ENCODE measurements at places on chromosomes 4 and X.

GRCh38 chr4:142005519-142005918 is 369.1 kb downstream of the IL15 start:
- H3K27me3 ChIP-seq = no peaks in the 10 kb centered on the region
- H3K27ac ChIP-seq = no peak overlapping the region
- DNase-seq = no peak

GRCh38 chr4:145351922-145352321 is 129.7 kb upstream of the SMAD1 start:
- H3K36me3 ChIP-seq = no peaks in the 10 kb centered on the region
- no peak for DNase-seq
- no peak overlapping the region for H3K27ac ChIP-seq
- no peaks in the 10 kb centered on the region for H3K27me3 ChIP-seq
- no peak overlapping the region for H3K4me3 ChIP-seq

DNA sequence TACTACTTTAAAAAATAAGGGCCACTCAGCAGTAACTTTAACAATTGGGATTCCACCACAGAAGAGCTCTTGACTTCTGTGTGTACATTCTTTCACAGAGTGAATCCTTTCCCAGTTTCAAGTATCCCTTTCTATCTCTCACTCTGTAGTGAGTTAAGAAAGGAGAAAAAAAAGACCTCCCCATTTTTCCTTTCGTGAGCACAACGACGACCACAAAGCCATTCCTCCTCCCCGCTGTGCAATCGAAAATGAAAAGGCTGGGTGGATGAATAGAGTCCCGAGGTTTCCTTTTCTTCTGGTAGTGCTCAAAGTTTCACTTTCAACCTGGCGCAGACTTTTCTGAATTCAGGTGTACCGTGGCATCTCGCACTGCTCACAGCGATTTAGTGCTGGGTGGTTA is 58.0 kb downstream of the TAB3 start:
- no peak overlapping the region for H3K27ac ChIP-seq
- no peak overlapping the region for H3K4me3 ChIP-seq
- no peaks in the 10 kb centered on the region for H3K4me1 ChIP-seq
- H3K27me3 ChIP-seq = no peaks in the 10 kb centered on the region

DNA sequence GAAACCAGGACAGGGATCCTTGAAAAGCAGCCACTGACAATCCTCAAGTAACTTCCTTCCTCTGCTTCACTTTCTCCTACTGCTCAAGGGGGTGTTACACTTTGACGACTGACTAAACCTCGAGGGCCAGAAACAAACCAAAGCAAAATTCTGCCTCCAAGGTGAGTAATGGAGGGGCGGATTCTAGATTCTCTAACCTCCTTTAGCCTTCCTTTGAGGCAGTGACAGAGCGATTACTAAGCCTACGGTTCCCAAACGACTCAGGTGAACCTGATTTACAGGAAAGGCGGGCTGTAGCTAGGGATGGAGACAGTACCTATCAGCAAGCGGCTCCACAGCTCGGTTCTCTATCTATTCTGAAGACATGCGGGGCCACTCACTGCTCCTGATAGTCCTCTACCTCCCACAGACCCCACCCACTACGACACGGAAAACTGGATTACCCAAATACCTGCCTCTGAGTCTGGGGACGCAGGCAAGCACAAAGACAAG is 487 bp downstream of the TBCK start:
- H3K4me1 ChIP-seq = peaks cover 2% of the 10 kb centered on the region
- peak overlapping the region; percentile 58 for H3K27ac ChIP-seq
- H3K36me3 ChIP-seq = no peaks in the 10 kb centered on the region
- no peaks in the 10 kb centered on the region for H3K27me3 ChIP-seq

DNA sequence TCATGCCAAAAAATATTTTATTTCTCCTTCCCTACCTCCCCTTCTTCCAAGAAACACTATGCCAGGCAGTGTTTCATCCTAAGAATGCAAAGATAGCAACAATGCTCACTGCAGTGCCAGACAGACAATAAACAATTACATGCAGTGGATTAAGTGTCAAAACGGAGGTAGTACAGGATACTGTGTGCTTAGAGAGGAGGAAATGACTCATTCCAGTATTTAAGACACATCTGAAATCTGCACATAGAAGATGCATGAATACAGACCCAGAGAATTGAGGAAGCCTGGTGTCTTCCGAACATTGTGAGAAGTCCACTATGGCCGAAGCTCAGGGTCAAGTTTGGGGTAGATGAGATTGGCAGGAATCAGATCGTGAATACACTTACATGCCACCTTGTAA is 326.4 kb downstream of the PPP3CA start:
- peak overlapping the region; percentile 58 for H3K27ac ChIP-seq
- H3K4me3 ChIP-seq = no peak overlapping the region
- H3K27me3 ChIP-seq = no peaks in the 10 kb centered on the region

GRCh38 chrX:9677098-9677739 is 88.4 kb downstream of the GPR143 start:
- H3K4me3 ChIP-seq = no peak overlapping the region
- no peak overlapping the region for H3K27ac ChIP-seq
- H3K27me3 ChIP-seq = no peaks in the 10 kb centered on the region
- no peaks in the 10 kb centered on the region for H3K36me3 ChIP-seq
- H3K4me1 ChIP-seq = no peaks in the 10 kb centered on the region

DNA sequence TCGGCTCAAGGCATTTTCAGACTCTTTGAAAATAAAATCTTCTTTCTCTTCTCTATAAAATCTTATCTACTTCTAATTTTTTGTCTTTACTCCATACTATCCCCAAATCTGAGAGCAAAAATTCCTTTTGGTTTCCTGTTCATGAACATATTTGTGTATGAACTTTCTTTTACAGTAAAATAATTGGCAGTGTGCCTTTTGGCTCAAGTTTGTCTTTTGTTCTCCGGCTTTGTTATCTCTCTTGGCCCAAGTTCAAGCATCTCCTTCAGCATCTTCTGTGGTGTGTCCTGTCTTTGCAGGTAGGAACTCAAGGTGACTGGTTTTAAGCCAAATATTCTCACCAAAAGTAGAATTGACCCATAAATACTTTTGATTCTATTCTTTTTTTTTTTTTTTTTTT is 276.6 kb upstream of the FAT1 start:
- H3K4me1 ChIP-seq = no peaks in the 10 kb centered on the region
- no peaks in the 10 kb centered on the region for H3K36me3 ChIP-seq
- no peak overlapping the region for H3K27ac ChIP-seq
- H3K4me3 ChIP-seq = no peak overlapping the region
- no peak for DNase-seq
- H3K27me3 ChIP-seq = no peaks in the 10 kb centered on the region

- no peak overlapping the region for H3K27ac ChIP-seq
- no peak overlapping the region for H3K4me3 ChIP-seq
- no peaks in the 10 kb centered on the region for H3K4me1 ChIP-seq
- no peaks in the 10 kb centered on the region for H3K27me3 ChIP-seq
- H3K36me3 ChIP-seq = no peaks in the 10 kb centered on the region
Observed at GRCh38 chrX:68249401-68249831, 183.9 kb downstream of the OPHN1 start.

- H3K4me1 ChIP-seq = no peaks in the 10 kb centered on the region
- no peaks in the 10 kb centered on the region for H3K27me3 ChIP-seq
Observed at GRCh38 chr4:114237997-114238396, 258.6 kb upstream of the ARSJ start.

DNA sequence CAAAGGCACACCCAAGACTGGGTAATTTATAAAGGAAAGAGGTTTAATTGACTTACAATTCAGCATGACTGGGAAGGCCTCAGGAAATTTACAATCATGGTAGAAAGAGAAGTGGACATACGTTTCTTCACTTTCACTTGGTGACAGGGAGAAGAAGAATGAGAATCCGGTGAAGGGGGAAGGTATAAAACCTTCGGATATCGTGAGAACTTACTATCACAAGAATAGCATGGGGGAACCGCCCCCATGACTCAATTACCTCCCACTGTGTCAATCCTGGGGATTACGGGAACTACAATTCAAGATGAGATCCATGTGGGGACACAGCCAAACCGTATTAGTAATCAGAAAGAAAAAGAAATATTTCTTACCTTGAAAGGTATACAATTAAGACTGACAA is 782.9 kb upstream of the HS3ST1 start:
- no peaks in the 10 kb centered on the region for H3K27me3 ChIP-seq
- H3K36me3 ChIP-seq = no peaks in the 10 kb centered on the region
- H3K27ac ChIP-seq = no peak overlapping the region
- no peaks in the 10 kb centered on the region for H3K4me1 ChIP-seq
- DNase-seq = no peak
- H3K4me3 ChIP-seq = no peak overlapping the region

GRCh38 chr4:22202975-22203710 is 254.6 kb upstream of the KCNIP4 start:
- no peaks in the 10 kb centered on the region for H3K27me3 ChIP-seq
- no peak for DNase-seq
- no peaks in the 10 kb centered on the region for H3K4me1 ChIP-seq
- no peak overlapping the region for H3K27ac ChIP-seq
- H3K36me3 ChIP-seq = no peaks in the 10 kb centered on the region

DNA sequence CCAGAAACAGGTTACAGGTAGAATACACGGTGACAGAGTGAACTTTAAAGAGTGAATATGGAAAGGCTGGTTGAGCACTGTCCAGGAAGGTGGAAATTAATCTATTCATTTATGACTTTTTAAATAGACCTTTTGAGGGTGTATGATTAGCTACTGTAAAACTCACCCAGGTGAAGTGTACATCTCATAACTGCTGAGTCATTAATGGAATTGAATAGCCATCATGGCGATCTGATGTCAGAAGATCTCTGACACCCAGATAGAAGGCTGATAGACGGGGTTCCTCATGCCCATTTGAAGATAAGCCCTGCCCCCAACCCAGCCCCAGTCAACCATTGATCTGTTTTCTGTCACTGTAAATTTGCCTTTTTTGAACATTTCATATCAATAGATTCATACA is 84.0 kb downstream of the PRSS12 start:
- H3K27ac ChIP-seq = no peak overlapping the region
- H3K27me3 ChIP-seq = no peaks in the 10 kb centered on the region
- H3K4me3 ChIP-seq = no peak overlapping the region
- H3K36me3 ChIP-seq = no peaks in the 10 kb centered on the region

DNA sequence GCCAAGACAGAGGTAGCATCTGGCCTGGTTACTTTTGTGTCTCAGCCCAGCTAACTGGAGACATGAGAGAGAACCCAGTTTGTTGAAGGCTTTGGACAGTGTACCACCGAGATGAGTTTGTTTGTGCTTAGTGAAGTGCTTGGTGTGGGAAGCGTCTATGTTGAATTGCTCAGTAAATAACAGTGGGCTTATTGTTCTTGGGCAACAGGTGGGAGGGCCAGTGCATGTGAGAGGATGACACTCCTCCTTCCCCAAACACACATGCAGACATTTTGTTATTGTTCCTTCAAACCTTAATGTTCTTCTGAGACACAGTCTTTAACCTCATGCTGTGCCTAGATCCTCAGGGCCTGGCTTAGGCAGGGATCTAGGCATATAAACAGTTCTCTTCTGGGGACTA is 39.7 kb downstream of the MSN start:
- DNase-seq = no peak
- peaks cover 2% of the 10 kb centered on the region for H3K4me1 ChIP-seq
- no peak overlapping the region for H3K27ac ChIP-seq
- no peaks in the 10 kb centered on the region for H3K27me3 ChIP-seq

GRCh38 chr4:81351654-81352445 is 119.9 kb downstream of the RASGEF1B start:
- no peaks in the 10 kb centered on the region for H3K4me1 ChIP-seq
- H3K27me3 ChIP-seq = no peaks in the 10 kb centered on the region
- H3K4me3 ChIP-seq = no peak overlapping the region
- peak; percentile 82 for DNase-seq
- H3K36me3 ChIP-seq = no peaks in the 10 kb centered on the region
- no peak overlapping the region for H3K27ac ChIP-seq

DNA sequence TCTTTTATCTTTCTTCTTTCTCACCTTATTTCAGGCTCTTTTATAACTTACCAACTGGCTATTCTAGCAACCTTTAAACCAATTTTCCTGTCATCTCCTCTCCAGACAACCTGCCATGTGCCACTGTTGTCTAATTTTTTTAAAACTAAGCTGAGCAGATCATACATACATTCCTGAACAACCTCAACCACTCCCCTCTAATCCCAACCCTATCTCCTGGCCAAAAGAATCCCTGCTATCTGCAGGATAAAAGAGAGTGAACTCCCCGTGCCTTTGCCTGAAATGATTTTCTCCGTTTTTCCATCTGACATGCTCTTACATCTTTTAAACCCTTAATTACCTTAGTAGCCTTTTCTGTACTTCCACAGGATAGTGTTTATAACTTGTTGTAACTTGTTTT is 35.5 kb downstream of the DCUN1D4 start:
- no peak overlapping the region for H3K27ac ChIP-seq
- no peak overlapping the region for H3K4me3 ChIP-seq
- no peak for DNase-seq

- H3K27ac ChIP-seq = no peak overlapping the region
- no peak overlapping the region for H3K4me3 ChIP-seq
- H3K4me1 ChIP-seq = no peaks in the 10 kb centered on the region
- H3K27me3 ChIP-seq = no peaks in the 10 kb centered on the region
- H3K36me3 ChIP-seq = no peaks in the 10 kb centered on the region
Observed at GRCh38 chrX:118961866-118962560, 12.4 kb upstream of the LONRF3 start.

DNA sequence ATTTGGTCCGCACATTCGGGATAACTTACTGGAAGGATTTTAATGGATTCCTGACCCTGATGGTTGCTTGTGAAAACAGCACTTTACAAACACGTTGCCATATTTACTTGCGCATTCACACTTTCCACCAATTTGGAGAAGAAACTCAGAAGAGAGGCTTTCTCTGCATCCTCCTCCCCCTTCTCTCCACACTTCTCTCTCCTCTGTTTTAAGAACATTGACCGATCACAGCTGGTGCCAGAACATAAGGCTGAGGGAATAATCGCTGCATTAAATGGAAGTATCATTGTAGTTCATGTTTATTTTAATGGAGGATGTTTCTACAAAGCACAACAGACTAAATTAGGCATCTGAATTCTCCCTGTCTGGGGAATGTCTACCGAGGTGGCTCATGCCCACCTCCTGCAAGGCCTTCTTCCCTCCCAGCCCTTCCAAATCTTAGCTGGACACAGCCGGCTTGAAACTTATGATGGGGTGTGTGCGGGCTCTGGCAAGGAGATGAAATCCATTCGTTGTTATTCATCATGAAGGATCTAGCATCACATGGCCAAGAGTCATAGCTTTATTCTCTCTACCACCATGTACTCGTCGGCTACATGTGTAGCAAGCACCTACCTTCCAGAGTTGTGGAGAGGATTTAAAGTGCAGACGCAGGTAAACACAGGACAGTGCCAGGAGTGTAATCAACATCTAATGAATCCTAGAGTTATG is 204.1 kb downstream of the LDB2 start:
- H3K4me1 ChIP-seq = peaks cover 15% of the 10 kb centered on the region
- peak; percentile 23 for DNase-seq
- peak overlapping the region; percentile 63 for H3K27ac ChIP-seq

DNA sequence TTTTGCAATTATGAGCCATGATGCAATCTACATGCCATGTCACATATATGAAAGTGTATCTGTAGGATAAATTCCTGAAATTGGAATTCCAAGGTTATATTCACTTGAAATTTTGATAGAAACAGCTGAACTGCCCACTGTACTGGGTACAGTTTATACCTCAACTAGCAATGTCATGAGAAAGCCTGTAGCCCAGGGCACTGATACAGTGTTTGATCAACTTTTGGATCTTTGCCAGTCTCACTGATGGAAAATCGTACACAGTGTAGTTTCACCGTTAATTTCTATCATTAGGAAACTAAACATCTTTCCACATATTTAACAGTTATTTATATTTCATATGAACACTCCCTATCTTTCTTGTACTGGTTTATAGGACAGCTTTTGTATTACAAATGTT is 34.2 kb downstream of the TAPT1 start:
- H3K27ac ChIP-seq = no peak overlapping the region
- no peaks in the 10 kb centered on the region for H3K4me1 ChIP-seq
- no peaks in the 10 kb centered on the region for H3K27me3 ChIP-seq
- no peak for DNase-seq
- no peaks in the 10 kb centered on the region for H3K36me3 ChIP-seq
